ENCODE measurements at places on chromosomes 12 and 14.
A peak's percentile ranks its signal among the peaks of the same experiment; 100 is the strongest.

- DNase-seq = no peak
These were observed 887.0 kb downstream of the TMTC2 start for GRCh38 chr12:83573671-83574070.

GRCh38 chr12:69123919-69124638, 115.3 kb upstream of the CPSF6 start:
- no peak for DNase-seq

GRCh38 chr12:88362439-88362838, 217.8 kb downstream of the KITLG start:
- DNase-seq = no peak

- no peak for DNase-seq
These were observed 109.2 kb downstream of the EFCAB11 start for GRCh38 chr14:89845346-89845745.

DNA sequence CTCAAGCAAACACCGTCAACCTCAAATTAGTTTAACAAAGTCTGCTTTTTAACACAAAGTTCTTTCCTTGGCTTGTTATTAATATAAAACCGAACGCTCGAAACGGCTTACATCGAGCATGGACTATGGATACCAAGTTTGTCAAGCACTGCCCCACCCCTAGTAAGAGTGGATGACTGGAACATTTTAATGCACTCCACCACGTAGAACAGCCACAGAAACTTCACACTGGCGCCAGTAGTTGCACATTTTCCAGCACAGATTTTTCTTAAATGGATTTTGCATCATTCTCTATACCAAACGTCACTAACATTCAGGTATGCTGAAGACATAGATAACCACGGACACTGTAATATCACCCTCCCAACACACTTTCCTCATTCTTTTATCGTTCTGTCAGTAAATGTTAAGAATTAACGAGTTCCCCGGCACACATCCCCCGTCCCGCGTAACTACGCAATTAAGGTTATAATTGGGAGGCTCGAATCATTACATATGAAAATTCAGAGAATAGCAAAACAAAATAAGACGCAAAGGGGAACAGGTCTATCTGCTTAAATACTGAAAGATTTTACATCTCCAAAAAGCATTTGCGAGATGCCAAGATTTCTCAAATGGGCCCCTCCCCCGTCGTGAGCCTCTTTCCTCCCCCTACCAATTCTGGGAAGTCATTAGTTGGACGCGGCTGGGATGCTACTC, 990 bp downstream of the FERMT2 start:
- DNase-seq = no peak

DNA sequence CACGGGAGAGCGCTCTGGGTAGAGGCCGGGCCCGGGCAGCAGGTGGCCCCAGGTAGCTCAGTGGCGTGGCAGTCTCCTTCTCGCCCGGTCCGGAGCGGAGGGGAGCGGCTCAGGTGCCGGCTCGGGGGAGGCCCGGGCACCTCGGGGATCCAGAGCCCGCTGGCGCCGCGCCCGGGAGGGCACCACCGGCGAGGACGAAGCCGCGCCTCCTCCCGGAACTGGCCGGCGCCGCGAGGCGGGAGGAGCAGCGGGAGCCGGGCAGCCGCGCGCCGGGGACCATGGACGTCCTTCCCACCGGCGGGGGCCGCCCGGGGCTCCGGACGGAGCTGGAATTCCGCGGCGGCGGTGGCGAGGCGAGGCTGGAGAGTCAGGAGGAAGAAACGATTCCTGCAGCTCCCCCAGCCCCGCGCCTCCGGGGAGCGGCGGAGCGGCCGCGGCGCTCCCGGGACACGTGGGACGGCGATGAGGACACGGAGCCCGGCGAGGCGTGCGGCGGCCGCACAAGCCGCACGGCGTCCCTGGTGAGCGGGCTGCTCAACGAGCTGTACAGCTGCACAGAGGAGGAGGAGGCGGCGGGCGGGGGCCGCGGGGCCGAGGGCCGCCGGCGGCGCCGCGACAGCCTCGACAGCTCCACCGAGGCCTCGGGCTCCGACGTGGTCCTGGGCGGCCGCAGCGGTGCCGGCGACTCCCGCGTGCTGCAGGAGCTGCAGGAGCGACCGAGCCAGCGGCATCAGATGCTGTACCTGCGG, 21.5 kb upstream of the GNS start:
- peak; percentile 42 for DNase-seq

GRCh38 chr14:62952226-62952625, 93.0 kb downstream of the KCNH5 start:
- DNase-seq = no peak

GRCh38 chr14:104724407-104724980, 465 bp downstream of the ADSS1 start:
- no peak for DNase-seq

- no peak for DNase-seq
These were observed 19.4 kb downstream of the ABCB9 start for GRCh38 chr12:122946690-122947341.

DNA sequence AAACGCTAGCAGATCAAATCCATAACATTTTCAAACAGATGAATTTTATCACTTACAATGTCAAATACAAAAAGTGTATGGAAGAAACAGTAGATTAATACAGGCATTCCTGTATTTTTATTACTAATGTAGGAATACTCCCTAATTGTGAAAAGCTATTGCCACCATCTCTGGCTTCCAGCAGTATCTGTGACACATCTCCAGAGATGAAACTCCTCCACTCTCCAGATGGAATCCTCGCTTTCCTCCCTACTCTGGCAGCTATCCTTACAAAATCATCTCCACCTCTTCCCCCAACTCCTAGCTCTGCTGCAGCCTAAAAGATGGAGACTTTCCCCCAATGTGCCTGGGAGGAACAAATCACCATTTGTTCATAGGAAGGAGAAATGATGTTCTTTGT, 211.4 kb downstream of the SSPN start:
- no peak for DNase-seq

GRCh38 chr14:31476131-31476866, 11.5 kb downstream of the GPR33 start:
- no peak for DNase-seq

- DNase-seq = no peak
These were observed 170.6 kb upstream of the PWP1 start for GRCh38 chr12:107514887-107515445.
